ENCODE measurements at places on chromosomes 12 and 14. TPM values are rescaled to one million over a fixed set of nuclear protein-coding genes. Genes with fewer than 3 reads are reported as not detected.

Gene ENDOU
- not detected for total RNA-seq

DNA sequence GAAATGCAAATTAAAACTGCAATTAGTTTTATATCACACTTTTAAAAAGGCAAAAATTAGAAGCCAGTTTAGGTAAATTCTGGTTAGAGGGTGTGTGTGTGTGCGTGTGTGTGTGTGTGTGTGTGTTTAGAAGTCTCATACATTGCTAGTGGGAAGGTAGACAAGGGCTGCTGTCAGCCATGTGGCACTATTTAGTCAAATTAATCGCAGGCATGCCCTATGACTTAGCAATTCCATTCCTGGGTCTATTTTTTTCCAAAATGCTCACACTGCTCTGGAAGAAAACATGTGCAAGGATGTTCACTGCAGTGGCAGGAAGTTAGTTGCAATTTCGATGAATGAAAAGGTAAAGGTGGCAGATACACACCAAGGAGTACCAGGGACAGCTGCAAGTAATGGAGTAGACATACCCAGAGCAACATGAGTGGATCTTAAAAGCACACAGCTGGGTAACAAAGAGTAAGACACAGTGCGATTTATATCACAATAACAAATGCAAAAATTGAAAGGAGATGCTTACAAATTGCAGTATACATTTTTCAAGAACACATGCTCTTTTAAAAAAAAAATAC is 11.6 kb downstream of the CAPZA3 start:
- no peaks in the 10 kb centered on the region for H3K4me1 ChIP-seq
- no peaks in the 10 kb centered on the region for H3K27me3 ChIP-seq
- no peak overlapping the region for H3K4me3 ChIP-seq
- no peak overlapping the region for H3K27ac ChIP-seq

GRCh38 chr12:24902511-24903328 is 46.2 kb downstream of the BCAT1 start:
- peak overlapping the region; percentile 30 for H3K4me3 ChIP-seq
- H3K4me1 ChIP-seq, result peaks cover 24% of the 10 kb centered on the region
- peaks cover 5% of the 10 kb centered on the region for H3K27me3 ChIP-seq
- DNase-seq, result peak; percentile 12
- no peak overlapping the region for H3K27ac ChIP-seq

Gene CLEC7A
- 1.3 TPM for total RNA-seq

DNA sequence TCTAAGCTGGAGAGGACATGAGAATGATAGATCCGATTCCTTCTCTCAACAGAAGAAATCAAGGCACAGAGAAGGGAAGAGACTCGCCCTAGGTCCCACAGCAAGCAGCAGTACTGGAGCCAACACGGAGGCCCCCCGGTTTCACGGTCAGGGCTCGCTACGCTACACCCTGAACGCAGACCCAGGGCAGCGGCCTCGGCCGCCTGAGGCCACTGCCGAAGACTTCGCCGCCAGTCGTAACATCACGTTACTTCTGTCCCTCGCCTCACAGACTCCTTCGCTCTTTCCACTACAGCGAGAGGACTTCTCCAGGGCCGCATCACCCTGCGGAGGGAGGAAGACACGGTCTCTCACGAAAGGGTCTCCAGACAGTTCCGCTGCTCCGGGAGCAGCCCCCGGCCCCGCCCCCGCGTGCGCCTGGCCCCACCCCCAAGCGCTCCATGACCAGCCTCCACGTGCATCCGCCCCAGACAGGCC is 411 bp upstream of the DCAF4 start:
- H3K27ac ChIP-seq, result peak overlapping the region; percentile 66
- DNase-seq, result no peak
- H3K4me3 ChIP-seq, result peak overlapping the region; percentile 82
- no peaks in the 10 kb centered on the region for H3K36me3 ChIP-seq
- peaks cover 12% of the 10 kb centered on the region for H3K4me1 ChIP-seq

GRCh38 chr12:70549340-70550179 is 87.7 kb downstream of the PTPRB start:
- no peak overlapping the region for H3K27ac ChIP-seq
- H3K4me1 ChIP-seq, result no peaks in the 10 kb centered on the region
- H3K36me3 ChIP-seq, result no peaks in the 10 kb centered on the region
- H3K4me3 ChIP-seq, result no peak overlapping the region
- no peaks in the 10 kb centered on the region for H3K27me3 ChIP-seq
